ENCODE measurements at places on chromosomes 2 and 18. TPM values are rescaled to one million over a fixed set of nuclear protein-coding genes. Genes with fewer than 3 reads are reported as not detected.

CD28 gene
- 203 TPM for total RNA-seq

SOCS6 gene
- total RNA-seq: 1.5 TPM

DNA sequence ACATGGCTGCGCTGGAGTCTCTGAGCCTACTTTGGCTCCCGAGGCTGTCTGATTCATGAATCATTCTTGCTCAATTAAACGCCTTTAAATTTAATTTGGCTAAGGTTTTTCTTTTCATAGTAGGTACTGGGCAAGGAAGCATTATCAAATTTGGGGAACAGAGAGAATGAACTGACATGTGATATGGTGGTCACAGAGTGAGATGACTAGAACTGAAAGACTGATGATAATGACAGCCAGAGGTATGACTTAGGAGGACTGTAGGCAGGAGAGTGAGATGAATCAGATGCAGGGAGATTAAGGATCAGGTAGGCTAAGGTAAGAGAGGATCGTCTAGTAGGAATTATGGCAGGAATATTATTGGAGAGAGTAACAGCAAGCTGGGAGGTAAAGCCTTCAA lies 40.9 kb upstream of the ST8SIA3 start:
- no peaks in the 10 kb centered on the region for H3K4me1 ChIP-seq
- DNase-seq: no peak
- H3K27ac ChIP-seq: no peak overlapping the region
- no peaks in the 10 kb centered on the region for H3K27me3 ChIP-seq
- H3K4me3 ChIP-seq: no peak overlapping the region

DNA sequence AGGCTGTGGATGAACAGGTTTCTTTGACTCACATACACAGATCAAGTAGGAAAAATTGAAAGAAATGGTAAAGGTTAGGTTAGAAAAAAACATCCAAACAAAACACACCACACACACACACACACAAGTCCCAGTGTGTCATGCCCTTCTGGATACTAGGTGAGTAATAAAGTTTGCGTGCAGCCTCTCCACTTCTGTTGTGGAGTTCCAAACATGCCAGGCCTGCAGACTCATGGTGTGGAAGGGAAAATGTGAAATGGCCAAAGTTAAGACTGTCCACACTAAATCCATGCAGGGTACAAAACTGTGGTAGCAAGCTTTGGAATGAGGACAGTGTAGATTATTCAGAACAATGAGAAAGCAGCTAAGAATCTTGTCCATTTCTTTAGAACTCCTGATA lies 114.6 kb downstream of the IKZF2 start:
- H3K4me3 ChIP-seq: no peak overlapping the region
- H3K36me3 ChIP-seq: no peaks in the 10 kb centered on the region
- no peak for DNase-seq
- no peaks in the 10 kb centered on the region for H3K27me3 ChIP-seq
- H3K4me1 ChIP-seq: peaks cover 5% of the 10 kb centered on the region

DNA sequence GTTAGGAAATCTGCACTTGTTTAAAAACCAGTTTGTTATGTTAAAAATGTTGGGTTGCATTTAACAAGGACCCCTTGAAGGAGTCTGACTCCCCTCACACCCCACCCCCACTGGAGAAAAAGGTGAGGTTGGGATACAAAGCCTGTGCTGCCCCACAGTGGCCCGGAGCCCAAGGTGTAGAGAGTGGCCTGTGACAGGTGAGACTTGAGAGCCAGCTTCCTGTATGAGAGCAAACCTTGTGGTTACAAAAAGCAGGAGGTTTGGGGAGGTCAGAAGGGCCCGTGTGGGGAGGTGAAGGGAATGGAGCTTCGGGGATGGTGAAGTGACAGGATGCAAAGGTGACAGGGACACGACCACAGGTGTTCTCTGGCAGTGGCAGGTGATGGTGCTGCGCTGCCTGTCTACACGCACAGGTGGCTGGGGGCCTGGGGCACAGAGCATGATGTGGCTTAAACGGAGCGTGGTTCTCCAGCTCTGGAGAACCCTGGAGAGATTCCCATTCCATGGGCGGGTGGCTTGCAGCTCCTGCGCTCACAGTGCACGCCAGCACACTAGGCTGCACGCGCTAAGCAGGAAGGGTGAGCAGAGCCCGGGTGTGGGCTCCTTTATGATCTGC lies 29.0 kb downstream of the IMPA2 start:
- no peaks in the 10 kb centered on the region for H3K36me3 ChIP-seq
- no peak overlapping the region for H3K27ac ChIP-seq
- no peaks in the 10 kb centered on the region for H3K4me1 ChIP-seq
- no peak overlapping the region for H3K4me3 ChIP-seq
- no peaks in the 10 kb centered on the region for H3K27me3 ChIP-seq

DNA sequence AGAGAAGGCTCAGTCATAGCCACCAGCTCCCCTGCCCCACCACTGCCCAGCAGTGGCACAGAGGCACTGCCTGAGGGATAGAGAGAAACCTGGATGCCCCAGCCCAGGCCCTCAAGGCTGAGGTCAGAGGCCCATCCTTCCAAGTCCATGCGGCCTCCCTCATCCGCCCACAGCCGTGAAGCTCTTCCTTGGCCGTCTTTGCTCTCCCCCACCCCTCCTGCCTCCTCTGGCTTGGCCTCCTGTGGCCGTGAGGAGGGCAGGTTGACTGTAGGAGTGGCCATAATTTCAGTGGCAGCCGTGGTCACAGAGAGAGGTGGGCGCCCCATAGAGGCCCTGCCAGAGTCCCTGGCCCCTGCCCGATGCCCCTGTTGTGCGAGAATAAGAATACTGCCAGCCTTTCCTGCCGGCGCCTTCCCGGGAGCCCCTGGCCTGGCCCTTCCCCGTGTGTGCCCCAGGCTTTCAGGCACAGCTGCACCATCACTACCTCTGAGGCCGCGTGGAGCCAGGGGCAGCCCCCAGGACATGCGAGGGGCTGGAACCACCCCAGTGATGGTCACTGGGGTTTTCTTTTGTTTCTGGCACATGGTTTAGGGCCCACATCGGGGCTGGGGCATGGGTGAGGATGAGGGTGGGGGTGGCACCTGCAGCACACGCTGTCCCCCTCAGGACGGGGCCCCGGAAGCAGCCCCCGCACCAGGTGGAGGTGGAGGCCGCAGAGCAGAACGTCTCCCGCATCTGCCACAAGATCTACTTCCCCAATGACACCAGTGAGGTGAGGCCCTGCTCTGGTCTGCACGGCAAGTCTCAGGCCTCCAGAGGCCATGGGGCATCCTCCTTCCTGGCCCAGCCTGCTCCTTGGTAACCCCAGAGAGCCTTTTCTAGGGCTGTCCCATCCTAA lies 13.1 kb upstream of the GPR17 start:
- no peak for DNase-seq
- no peak overlapping the region for H3K27ac ChIP-seq
- no peak overlapping the region for H3K4me3 ChIP-seq
- H3K4me1 ChIP-seq: peaks cover 29% of the 10 kb centered on the region
